ENCODE measurements at places on chromosomes 6 and 20. TPM values are rescaled to one million over a fixed set of nuclear protein-coding genes. Genes with fewer than 3 reads are reported as not detected.

IL17F gene
- not detected for total RNA-seq

PRKN gene
- 8.4 TPM for total RNA-seq

KIAA0408 gene
- 4.6 TPM for total RNA-seq

SLC35D3 gene
- not detected for total RNA-seq

OPRM1 gene
- total RNA-seq: not detected

PHF3 gene
- 37.0 TPM for total RNA-seq

BTBD3 gene
- 20.5 TPM for total RNA-seq

LKAAEAR1 gene
- 2.1 TPM for total RNA-seq

PRPF6 gene
- 56.1 TPM for total RNA-seq

IMPG1 gene
- total RNA-seq: not detected

GMPR gene
- 4.4 TPM for total RNA-seq

GJA1 gene
- total RNA-seq: 71.6 TPM

CCDC167 gene
- 53.1 TPM for total RNA-seq

WFDC11 gene
- not detected for total RNA-seq

APMAP gene
- total RNA-seq: 60.8 TPM

RAET1L gene
- total RNA-seq: not detected

ERVFRD-1 gene
- total RNA-seq: not detected

LRRC1 gene
- 1.3 TPM for total RNA-seq

MDFI gene
- total RNA-seq: 2.9 TPM

STX11 gene
- total RNA-seq: not detected

TRIM10 gene
- total RNA-seq: not detected

CYP21A2 gene
- 0.15 TPM for total RNA-seq

MLN gene
- total RNA-seq: not detected

SASH1 gene
- total RNA-seq: 27.6 TPM

RIPOR2 gene
- total RNA-seq: 1.6 TPM

CFB gene
- 56.5 TPM for total RNA-seq

SCUBE3 gene
- 2.9 TPM for total RNA-seq

MYH7B gene
- total RNA-seq: not detected

TNF gene
- total RNA-seq: not detected

MUCL3 gene
- not detected for total RNA-seq

IRF4 gene
- not detected for total RNA-seq

STMND1 gene
- total RNA-seq: not detected

OR2J3 gene
- total RNA-seq: not detected

DDX39B gene
- 225 TPM for total RNA-seq

TXLNB gene
- total RNA-seq: 0.25 TPM

PLN gene
- total RNA-seq: not detected

BACH2 gene
- 0.06 TPM for total RNA-seq

ORC3 gene
- 22.9 TPM for total RNA-seq

LY6G6C gene
- not detected for total RNA-seq

TMEM217 gene
- 0.20 TPM for total RNA-seq

Data from cardiac ventricle fibroblast (primary cell).